ENCODE measurements at places on chromosomes 1 and 21. TPM values are rescaled to one million over a fixed set of nuclear protein-coding genes. Genes with fewer than 3 reads are reported as not detected.

RAB7B gene
- 9.1 TPM for polyA plus RNA-seq

CA14 gene
- polyA plus RNA-seq = not detected

LCA5L gene
- 1.1 TPM for polyA plus RNA-seq

FCMR gene
- 0.56 TPM for polyA plus RNA-seq

MARK1 gene
- polyA plus RNA-seq = 0.97 TPM

RXRG gene
- not detected for polyA plus RNA-seq

KRTAP19-1 gene
- polyA plus RNA-seq = not detected

TRIM58 gene
- not detected for polyA plus RNA-seq

CRABP2 gene
- 75.9 TPM for polyA plus RNA-seq

TEX38 gene
- not detected for polyA plus RNA-seq

CHIA gene
- not detected for polyA plus RNA-seq

RYR2 gene
- not detected for polyA plus RNA-seq

AMY2B gene
- 1.1 TPM for polyA plus RNA-seq

LCE3D gene
- polyA plus RNA-seq = not detected

ADORA1 gene
- polyA plus RNA-seq = 2.4 TPM

NBPF6 gene
- not detected for polyA plus RNA-seq

ESPN gene
- not detected for polyA plus RNA-seq

KPRP gene
- polyA plus RNA-seq = not detected

LRRC3 gene
- 0.59 TPM for polyA plus RNA-seq

CCDC27 gene
- not detected for polyA plus RNA-seq

MAP3K21 gene
- polyA plus RNA-seq = 0.13 TPM

SLC45A3 gene
- 0.91 TPM for polyA plus RNA-seq

OVAAL gene
- 0.05 TPM for polyA plus RNA-seq

ANXA9 gene
- 0.21 TPM for polyA plus RNA-seq

PTPN7 gene
- not detected for polyA plus RNA-seq

KISS1 gene
- 25.7 TPM for polyA plus RNA-seq

ACTL8 gene
- polyA plus RNA-seq = 0.07 TPM

LCE6A gene
- polyA plus RNA-seq = not detected

AIRE gene
- 0.12 TPM for polyA plus RNA-seq

LCE1B gene
- not detected for polyA plus RNA-seq

LRRC40 gene
- polyA plus RNA-seq = 5.0 TPM

ZC3H12A gene
- 4.8 TPM for polyA plus RNA-seq

CDK18 gene
- 0.45 TPM for polyA plus RNA-seq

PSRC1 gene
- 17.9 TPM for polyA plus RNA-seq

PCBP3 gene
- polyA plus RNA-seq = 2.1 TPM

ARHGEF16 gene
- polyA plus RNA-seq = 0.04 TPM

FMO5 gene
- 0.60 TPM for polyA plus RNA-seq

RIPPLY3 gene
- 0.22 TPM for polyA plus RNA-seq

HCRTR1 gene
- polyA plus RNA-seq = not detected

CYYR1 gene
- not detected for polyA plus RNA-seq

TMOD4 gene
- polyA plus RNA-seq = 0.16 TPM

NFASC gene
- polyA plus RNA-seq = 6.8 TPM

ARMH1 gene
- polyA plus RNA-seq = 0.71 TPM

FAM151A gene
- not detected for polyA plus RNA-seq

CTSS gene
- polyA plus RNA-seq = 1.1 TPM

BOLA1 gene
- 21.0 TPM for polyA plus RNA-seq

NTRK1 gene
- polyA plus RNA-seq = not detected
